Inflammatory macrophage (primary cell): ENCODE measurements at places on chromosomes 16 and 17.

- peak; percentile 80 for DNase-seq
Measured at GRCh38 chr16:81797443-81797842, 18.4 kb downstream of the PLCG2 start.

GRCh38 chr16:57265850-57266530 is 18.5 kb downstream of the PLLP start:
- no peak for DNase-seq

- DNase-seq: no peak
Measured at GRCh38 chr16:75247249-75247648, 4.2 kb downstream of the BCAR1 start.

- DNase-seq: peak; percentile 81
Measured at GRCh38 chr16:57324749-57325148, 33.8 kb upstream of the CCL22 start.

- no peak for DNase-seq
Measured at GRCh38 chr16:66364959-66365306, 1.6 kb upstream of the CDH5 start.

DNA sequence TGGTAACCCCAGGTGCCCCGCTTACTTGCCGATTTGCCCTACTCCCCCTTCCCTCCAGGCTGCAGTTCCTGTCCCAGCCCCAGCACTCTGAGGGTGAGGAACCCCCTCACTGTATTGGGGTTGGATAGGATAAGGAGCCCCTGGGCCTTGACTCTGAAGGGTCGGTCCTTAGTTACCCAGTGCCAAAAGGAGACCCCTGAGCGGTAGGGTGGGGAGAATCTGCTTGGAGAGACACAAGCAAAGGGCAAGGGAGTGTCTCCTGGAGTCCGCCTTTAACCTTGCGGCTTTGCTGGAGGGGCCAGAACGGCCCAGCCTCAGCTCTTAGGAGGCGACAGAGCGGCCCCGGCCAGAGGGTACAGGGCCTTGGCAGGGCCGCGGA is 13.0 kb downstream of the CARD14 start:
- no peak for DNase-seq

GRCh38 chr16:3745751-3746355 is 28.5 kb upstream of the TRAP1 start:
- DNase-seq: no peak

DNA sequence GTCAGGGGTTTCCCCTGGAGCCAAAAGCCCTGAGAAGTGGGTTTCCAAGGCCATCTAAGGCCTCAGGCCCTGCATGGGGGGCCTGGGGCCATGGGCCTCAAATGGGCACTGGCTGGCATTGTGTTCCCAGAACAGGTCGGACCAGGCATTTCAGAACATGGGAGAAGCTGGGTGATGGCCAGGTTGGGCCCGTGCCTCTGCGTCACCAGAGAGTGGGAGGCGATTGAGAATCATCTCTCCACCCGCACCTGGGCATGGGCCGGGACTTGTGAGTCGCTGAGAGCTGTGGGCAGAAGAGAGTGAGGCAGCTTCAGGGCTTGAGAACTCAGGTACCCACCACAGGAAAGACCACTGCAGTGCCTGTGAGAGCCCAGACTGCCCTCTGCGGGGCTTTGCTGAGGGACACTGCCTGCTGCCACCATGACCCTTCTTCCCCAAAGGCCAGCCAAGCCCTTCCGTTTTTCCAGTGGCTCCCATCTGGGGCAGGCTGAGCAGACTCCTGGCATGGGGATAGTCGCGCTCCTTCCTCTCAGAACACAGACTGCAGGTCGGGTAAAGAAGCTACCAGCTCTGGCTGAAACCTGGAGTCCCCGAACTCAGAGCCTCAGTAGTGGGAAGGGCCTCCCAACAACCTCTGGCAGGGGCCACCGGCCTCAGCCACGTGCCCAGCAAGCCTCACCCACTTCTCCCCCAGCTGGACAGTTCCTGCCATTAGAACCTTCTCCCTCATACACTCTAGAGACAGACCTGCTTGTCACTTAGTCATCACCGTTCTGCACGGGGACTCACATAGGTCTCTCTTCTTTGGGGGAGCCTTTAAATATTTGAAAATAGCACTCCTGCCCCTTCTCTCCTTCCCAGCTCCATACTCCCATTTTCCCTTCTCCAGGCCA is 1.6 kb downstream of the RAB11FIP4 start:
- no peak for DNase-seq
